ENCODE measurements at places on chromosomes 7 and 10.

DNA sequence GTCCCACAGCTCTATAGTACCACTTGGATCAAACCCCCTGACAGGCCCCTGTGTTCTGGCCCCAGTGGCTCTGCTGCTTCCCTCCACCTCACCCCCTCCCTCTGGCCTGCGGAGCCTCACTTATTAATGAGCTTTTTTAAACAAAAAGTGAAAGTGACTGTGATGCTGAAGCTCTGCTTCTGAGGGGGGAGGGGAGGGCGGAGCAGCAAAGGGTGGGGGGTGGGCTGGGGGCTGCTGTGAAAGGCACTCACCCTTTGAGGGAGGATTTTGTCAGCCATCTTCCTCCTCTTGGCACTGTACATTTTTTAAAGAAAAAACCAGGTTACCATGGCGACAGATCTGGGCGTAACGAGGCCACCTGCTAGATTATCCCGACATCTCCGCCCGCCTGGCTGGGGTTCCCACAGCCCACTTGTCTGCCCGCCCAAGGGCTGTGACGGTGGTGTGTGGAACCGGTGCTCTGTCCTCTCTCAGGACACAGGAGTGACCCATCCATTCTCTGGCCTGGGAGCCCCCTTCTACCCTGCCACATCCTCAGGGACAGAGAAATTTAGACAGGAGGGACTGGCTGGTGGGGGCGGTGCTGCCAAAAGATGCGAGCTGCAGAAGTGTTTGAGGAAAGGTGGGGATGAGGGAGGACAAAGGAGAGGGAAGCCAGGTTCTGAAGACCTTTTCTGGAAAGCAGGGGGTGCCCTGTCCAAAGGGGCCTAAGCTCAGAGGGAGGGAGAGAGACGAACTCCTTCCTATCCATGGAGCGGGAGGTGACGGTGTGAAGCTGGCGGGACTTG, 4.9 kb downstream of the SMARCD3 start:
- no peak for DNase-seq

- no peak for DNase-seq
Measured at GRCh38 chr7:51187941-51188340, 128.7 kb downstream of the COBL start.

DNA sequence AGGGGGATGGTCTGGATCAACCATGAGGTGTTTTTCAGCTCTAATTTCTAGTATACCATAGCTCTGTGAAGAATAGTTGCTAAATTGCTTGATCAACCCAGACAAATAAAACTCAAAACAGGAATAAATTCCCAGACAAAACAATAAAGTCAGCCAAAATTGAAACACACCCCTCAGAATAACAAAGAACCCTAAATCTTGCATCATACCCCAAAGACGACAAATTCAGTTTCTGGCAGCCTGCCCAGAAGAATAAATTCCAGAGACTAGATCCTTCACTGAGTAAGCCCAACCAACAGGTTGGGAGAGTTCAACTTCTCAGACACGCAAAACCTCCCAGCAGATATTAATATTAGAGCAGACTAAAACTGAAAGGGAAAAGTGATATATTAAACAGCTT, 11.2 kb upstream of the SEM1 start:
- no peak for DNase-seq

DNA sequence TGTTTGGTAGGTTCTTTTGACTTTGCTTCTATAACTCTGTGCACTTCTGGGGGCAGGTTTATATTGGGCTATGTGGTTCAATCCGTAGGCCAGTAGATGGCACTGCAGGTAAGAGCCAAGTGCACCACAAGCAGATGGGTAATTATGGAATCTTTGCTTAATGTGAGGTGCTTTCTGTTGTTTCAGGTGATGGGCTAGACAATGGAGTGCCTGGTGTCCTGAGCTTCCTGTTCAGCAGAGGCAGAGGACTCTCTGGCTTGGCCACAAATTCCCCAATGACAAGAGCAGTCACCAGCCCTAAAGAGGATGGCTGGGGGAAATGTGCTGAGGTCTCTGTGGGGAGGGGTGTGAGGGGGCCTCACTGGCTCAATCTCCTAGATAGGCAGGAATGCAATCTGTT, 455.0 kb downstream of the CCSER2 start:
- DNase-seq = no peak

DNA sequence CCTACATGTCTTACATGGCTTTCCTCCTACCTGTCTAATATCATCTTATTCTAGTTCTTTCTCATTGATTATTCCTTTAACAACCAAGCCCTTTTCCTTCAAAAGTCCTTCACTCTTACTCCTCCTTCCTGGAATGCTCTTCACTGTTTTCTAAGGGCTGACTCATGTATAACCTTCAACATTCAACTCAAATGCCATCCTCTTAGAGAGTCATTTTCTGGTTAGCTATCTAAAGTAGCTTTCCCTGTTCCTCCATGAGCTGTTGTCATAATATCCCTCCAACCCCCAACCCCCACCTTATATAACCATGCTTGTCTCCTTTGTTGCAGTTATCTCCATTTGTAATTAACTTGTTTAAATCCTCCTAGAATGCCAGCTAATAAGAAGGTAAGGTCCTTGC, 286.8 kb downstream of the ADK start:
- no peak for DNase-seq

DNA sequence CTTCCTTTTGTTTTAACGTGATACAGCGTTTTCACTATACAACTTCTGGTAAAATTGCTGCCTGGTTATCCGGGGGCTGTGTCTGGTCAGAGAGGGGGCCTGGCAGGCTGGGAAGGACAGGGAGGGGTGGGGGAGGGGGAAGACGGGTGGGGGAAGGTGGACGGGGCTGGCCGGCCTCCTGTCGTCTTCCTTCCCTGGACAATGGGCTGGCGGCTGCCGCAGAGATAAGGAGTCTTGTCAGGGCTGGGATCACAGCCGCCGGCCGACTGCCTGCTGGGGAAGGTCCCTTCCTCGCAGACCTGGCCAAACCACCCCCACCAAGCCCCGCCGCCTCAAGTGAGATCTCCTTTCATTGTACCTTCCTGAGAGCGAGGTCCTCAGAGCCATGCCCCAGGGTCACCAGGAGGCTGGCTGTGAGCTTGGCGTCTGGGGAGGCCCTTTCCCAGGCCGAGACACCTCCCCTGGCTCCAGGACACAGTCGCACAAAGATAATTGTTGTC, 151.2 kb upstream of the TNRC18 start:
- DNase-seq = no peak

- no peak for DNase-seq
Measured at GRCh38 chr10:91976317-91977051, 52.9 kb downstream of the BTAF1 start.

DNA sequence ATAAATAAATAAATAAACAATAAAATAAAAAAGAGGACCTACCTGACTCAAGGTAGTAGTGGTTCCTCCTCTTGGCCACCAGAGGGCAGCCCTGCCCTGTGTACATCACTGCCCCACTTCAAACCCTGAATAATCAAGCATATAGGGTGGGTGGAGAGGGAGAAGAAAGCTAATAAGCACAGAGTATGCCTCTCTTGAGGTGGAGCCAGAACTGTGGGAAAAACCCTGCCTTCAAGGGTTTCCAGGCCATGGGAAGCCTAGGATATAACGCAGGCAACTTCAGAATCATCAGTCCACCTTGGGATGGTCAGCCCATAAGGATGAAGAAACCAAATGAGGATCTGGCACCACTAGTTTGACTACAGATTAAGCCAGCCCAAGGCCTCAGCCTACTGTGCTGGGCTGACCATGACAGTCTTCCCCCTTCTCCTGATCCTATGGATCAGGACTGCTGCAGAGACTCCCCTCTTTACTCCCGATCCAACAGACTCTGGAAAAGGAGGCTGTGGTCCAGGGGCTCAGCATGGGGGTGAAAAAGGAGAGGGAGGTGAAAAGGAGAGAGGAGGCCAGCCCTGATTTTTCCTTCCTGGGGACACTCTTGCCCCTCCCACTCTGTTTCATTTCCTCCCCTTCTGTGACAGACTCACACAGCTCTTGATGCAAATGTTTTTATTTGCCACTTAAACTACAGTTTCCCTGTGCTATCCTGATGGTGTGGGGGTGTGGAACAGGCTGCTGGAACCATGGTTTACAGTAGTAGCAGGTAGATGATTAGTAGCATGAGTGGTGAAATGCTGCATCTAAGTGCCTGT, 10.1 kb downstream of the AVPI1 start:
- DNase-seq = no peak

- DNase-seq = no peak
Measured at GRCh38 chr7:28078036-28078901, 102.3 kb downstream of the JAZF1 start.

DNA sequence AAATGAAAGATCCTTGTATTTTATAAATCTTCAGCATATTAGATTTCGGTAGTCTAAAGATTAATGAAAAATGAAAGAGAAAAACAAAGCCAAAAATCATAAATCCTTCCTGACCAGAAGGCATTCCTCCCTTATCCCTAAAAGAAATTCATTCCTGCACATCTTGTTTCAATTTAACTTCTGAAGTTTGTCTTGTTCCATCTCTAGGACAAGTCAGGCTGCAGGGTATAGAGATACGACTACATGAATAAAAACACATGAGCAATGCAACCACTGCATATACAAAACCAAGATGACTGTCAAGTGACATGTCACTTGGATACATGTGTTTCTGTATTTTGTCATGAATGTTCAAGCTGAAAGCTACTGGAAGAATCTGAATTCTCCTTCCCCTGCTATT, 214.9 kb downstream of the JAZF1 start:
- no peak for DNase-seq

DNA sequence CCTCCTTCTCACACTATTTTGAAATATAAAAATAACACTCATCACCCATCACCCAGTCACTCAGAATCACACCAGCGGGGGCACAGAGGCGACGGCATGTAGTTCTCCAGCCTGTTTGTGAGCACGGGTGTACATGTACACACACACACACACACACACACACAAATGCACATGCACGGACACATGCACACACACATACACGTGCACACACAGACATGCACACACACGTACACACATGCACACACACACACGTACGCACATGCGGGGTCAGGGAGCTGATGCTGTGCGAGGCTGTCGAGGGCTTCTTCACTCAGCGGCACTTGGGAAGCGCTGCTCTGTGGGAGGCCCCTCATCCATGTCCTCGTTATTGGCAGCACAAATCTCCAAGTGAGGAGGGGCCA, 178.8 kb downstream of the ELFN1 start:
- DNase-seq = no peak

DNA sequence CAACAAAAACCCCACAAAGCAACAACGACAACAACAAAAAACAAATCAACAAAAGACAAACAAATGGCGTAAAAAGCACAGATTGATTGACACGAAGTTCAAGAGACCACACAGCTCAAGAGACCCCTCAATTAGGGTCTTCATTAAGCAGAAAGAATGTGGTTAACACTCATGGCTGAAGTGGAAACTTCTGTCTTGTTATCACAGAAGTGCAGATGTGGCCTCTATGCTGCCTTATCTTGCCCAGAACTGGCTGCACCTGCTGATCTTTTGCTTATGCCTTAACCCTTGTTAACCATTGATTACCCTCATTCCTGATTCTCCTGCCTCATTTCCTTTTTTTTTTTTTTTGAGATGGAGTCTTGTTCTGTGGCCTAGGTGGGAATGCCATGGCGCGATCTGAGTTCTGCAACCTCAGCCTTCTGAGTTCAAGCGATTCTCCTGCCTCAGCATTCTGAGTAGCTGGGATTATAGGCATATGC, 3.5 kb upstream of the DAGLB start:
- no peak for DNase-seq

DNA sequence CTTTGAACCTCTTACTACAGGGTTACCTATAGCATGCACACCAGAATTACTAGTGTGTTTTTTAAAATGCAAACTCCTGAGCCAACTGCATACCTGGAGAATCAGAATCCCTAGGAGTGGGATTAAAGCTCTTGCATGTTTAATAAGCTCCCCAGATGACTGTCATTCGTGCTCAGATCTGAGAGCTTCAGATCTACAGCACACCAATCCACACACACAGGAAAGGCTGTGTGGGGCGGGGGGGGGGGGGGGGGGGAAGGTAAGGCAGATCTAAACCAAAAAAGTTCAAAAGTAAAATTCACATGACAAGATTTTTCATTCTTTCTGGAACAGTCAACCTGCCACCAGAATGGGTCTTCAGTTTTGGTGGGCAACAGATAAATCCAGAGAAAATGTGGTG, 5.5 kb downstream of the FAM3C start:
- no peak for DNase-seq

- DNase-seq = no peak
Measured at GRCh38 chr10:23870651-23871610, 338.0 kb upstream of the KIAA1217 start.
